ENCODE measurements at places on chromosomes 13 and 19.

GRCh38 chr19:1672038-1672768, 19.8 kb upstream of the TCF3 start:
- DNase-seq, result peak; percentile 42

- peak; percentile 56 for DNase-seq
Observed at GRCh38 chr19:3163230-3163886, 15.2 kb upstream of the S1PR4 start.

- no peak for DNase-seq
Observed at GRCh38 chr19:8446061-8446709, 1.4 kb downstream of the HNRNPM start.

DNA sequence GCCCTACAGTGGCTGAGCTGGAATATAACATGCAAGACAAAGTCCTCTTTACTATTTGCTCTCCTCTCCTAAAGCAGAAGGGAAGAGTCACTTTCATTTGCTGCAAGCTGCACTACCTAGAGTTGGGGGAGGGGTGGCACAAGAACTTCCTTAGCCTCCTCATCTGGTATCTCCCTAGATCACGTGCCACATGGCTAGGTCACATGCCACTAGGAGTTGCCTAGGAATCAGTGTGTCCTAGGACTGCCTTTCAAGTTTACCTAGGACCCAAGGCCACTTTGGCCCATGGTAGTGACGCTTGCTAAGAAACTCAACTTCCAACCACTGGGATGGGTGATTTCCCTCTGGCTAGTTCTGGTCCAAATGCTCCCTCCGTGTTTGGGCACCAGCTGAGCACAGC, 625.2 kb downstream of the DIAPH3 start:
- DNase-seq, result no peak

GRCh38 chr13:110161112-110161882, 145.7 kb downstream of the COL4A1 start:
- DNase-seq, result no peak

GRCh38 chr19:4456843-4457653, 546 bp downstream of the UBXN6 start:
- DNase-seq, result peak; percentile 35

DNA sequence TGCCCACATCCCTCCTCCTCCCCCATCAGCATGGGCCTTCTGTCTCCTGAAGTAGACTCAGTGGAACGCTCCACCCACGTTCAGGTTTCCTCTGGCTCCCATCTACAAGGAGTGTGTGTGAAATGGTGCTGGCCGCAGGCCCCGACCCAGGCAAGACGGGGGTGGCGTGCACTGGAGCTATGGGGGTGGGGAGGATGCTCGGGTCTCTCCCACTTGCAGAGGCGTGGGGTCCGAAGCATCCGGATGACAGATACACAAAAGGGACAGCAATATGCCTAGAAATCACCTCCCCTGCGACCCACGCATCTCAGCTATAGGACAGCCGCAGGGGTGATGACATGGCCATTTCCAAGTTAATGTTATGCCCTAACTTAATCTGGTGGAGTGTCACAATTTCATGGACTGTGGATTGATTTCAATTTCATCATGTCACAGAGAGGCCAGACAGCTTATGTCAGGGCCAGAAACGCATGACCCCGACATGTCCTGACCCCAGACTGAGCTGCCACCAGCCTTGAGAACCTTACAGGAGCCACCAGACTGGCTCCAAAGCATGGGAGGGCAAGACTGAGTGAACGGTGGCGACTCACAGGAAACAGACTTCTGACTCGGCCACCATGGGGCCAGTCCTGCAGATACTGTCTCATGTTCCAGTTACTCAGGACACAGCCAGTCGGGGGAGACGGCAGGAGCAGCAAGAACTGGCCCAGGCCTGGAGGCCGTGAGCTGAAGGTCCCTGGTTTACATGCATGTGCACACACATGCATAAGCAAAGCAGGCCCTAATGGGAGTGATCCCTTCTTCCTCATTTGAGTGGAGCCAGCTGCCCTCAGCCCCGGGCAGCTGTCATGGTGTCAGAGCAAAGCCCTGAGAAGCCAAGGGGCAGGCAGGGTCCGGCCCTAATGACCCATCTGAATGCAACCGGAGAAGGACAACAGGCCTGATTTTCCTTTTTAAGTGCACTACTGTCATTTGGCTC, 82.2 kb downstream of the SLC7A1 start:
- no peak for DNase-seq

DNA sequence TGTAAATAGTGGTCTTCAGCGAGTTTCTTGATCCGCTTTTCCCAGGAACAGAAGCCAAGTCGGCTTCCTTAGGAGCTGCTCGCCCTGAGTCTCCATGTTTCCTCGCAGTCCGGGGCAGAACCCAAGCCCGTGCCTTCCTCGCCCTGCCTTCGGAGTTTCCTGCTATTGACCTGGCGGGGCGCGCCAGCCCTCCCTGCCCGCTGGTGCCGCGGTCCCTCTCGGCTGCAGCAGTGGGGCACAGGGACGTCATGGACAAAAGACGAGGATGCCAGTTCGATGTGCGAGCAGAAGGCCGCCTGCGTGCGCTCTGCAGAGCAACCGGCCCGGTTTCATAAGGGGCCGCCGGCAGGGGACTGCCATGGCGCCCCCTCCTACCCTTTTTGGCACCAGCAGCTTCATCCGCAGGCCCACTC, 156.6 kb downstream of the TM9SF2 start:
- DNase-seq, result no peak

GRCh38 chr19:580274-580835, 8.0 kb downstream of the BSG start:
- DNase-seq, result no peak

DNA sequence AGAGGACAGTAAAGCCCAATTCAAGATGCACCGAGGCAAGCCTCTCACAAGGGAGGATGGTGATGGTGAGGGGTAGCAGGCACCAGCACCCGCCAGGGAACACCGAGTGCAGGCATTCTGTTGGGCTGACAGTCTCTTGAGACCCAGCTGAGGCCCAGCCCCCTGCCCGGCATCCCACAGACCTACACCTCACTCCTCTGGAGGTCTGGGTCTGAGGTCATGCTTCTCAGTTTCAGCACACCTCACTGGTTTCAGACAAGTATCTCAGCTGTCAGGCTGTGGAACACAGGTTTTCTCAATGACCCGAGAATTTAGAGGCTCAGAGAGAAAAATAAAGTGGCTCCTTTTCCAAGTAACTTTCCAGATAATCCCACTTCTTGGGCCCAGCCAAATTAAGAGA, 27.7 kb upstream of the EPHX3 start:
- DNase-seq, result no peak

DNA sequence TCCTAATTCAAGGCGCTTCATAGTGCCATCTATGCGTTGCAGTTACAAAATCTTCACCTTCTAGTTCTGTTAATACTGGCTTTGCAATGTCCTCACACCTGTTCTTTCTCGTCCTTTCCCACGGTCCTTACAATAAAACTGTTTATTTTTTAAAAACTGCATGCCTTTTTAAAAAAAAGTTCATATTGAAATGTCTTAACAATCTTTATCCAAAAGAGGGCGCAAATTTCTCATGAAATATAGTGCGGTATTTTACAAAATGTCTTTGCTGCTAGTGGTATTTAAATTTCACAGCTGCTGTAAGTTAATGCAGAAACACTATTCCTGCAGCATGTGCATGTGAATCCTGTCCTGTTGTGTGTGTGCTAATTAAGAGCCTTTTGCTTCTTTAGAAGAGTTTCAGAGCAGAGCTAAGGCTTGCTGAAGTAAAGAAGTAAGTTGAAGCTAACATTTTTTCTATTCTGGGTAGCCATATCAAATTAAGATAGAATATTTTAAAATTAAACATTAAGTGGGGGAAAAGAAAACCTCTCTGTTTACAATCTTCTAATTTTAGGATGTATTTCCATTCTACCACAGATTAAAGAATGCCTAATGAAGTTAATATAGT, 15.8 kb upstream of the CLDN10 start:
- no peak for DNase-seq

DNA sequence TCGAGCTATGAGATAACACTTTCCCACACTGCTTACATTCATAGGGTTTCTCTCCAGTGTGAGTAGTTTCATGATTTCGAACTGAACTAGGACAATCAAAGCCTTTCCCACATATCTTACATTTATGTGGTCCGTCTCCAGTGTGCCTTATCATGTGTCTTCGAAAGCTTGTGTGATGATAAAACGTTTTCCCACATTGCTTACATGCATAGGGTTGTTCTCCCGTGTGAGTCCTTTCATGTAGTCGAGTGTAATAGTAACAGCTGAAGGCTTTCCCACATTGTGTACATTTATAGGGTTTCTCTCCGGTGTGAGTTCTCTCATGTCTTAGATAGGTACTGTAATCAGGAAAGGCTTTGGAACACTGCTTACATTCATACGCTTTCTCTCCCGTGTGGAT, 16.3 kb downstream of the ZNF823 start:
- DNase-seq, result no peak

DNA sequence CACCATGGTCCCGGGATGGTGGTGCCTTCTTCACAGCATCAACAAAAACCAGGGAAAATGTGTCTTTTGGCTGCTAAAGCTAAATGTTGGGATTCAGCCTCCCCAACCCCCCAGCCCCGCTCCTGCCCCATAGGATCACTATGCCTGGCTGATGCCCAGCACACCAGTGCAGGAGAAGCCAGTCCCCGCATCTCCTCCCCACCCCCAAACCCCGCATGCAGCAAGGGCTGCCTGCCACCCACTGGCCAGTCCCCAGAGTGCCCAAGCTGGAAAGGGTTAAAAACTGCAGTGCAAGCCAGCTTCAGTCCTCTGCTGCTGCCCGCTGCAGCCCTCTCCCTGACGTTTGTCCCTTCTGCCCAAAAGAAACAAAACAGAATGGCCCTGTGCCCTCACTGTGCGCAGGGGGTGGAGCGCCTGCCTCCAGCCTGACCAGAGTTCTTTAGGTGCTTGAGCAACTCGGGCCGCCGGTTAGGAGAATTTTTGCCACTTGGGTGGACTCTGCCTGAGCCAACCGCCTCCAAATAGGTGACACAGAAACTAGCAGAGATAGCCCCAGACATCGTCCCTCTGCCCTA, 3.7 kb downstream of the CALM3 start:
- no peak for DNase-seq

GRCh38 chr19:2775556-2776430, 7.3 kb downstream of the SGTA start:
- DNase-seq, result peak; percentile 67

GRCh38 chr13:99733346-99733745, 232.1 kb downstream of the TM9SF2 start:
- DNase-seq, result no peak

DNA sequence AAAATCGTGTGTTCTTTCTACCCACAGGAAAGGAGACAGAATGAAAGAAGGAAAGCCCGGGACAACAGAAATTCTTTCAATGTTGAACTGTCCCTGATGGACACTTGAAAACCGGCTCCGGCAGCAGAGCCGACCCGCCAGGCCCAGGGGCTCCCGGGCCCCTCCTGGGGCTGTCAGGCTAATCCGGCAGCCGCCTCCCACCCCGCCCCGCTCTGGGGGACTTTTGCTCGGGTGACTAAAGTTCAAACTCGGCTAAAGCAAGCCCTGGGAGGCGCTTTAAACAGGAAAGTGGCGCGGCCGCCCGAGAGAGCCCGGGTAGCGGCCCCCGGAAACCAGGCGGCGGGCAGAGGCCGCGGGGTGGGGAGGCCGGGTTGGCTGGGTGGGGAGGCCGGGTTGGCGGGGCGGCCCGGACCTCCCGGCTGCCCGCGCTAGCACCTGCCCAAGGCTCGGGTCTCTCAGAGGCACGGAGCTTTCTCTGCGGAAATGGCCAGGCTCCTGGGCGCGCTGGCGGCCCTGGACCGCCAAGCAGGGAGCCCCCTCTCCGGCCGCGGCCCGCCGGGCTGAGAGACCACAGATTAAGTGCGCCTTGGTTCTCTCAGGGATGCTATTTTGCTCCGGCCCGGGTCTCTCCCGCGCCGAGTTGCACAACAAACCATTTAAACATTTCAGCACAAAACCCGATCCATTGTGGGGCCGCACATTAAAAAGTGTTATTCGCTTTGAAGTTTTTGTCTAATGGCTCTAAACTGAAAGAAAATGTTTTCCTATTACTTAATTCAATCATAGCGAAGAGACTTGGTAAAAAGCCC, 2.6 kb upstream of the GSX1 start:
- DNase-seq, result no peak

- DNase-seq, result no peak
Observed at GRCh38 chr13:34431827-34432581, 510.1 kb upstream of the NBEA start.

DNA sequence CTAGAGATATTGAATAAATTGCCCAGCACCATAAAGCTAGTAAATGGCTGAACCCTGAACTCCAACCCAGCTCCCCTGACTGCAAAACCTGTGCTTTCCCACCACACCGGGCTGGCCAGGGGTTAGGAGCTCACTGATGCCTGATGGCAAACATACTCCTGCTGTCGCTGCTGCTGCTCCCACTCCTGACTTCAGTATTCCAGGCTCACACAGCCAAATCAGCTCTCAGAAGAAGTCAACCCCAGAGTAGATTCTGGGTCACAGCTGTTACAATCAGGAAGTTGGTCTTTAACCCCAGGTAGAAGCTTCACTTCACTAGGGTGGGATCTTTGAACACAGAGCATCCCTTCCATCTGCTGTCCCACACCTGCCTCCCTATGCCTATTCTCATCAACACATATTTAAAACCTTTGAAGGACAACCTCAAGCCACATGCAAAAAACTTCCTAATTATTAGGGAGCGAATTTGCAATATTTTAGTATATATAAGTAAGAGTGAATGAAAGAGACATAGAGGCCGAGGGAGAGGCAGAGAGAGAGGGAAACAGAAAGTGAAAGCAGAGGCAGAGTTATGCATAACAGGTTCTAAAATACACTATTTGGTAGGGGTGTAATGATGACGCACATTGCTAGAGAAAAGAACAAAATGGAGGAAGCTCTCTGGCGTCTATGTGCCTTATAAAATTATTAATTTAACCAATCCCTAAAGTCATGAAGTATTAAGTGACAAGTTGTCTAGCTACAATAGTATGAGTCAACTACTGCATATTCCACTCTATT, 99.4 kb upstream of the SERP2 start:
- DNase-seq, result no peak

DNA sequence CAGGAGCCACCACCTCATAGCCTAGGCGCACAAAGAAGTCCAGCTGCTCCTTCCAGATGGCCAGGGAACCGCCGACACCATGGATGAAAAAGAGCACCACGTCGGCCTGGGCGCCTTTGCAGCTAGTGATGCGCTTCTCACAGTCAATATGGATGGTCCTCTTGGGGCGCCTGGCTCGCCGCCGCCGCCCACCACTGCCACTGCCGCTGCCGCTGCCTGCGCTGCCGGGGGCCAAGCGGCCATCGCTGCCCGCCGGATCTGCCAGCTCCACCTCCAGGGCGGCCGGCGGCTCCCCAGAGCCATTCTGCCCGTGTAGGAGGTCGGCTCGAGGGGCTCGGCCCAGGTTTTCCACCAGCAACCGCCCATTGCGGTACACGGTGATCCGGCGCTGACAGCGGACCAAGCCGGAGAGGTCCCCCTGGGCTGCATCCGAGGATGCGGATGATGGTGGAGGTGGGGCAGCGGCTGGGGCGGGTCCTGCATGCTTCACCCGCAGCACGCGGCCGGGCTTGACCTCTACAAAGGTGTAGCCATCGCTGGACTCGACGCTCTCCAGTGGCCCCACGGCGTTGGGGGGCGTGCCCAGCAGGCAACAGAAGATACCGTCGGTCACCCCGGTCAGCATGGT, 2.1 kb downstream of the ABHD8 start:
- DNase-seq, result no peak

- no peak for DNase-seq
Observed at GRCh38 chr19:6680141-6680540, 10.2 kb upstream of the TNFSF14 start.

GRCh38 chr19:28039677-28040381, 1173.1 kb downstream of the UQCRFS1 start:
- no peak for DNase-seq
